ENCODE measurements at places on chromosomes 1 and 21.

GRCh38 chr1:145740269-145740668 is 21.0 kb downstream of the CD160 start:
- DNase-seq: no peak

- no peak for DNase-seq
These were observed 122.2 kb upstream of the KCTD3 start for GRCh38 chr1:215444715-215445414.

GRCh38 chr21:42312626-42313104 is 2.5 kb downstream of the TFF3 start:
- no peak for DNase-seq

- no peak for DNase-seq
These were observed 9.4 kb upstream of the ATP6V1G3 start for GRCh38 chr1:198549866-198550265.

GRCh38 chr21:29145852-29146453 is 15.5 kb downstream of the MAP3K7CL start:
- DNase-seq: no peak

DNA sequence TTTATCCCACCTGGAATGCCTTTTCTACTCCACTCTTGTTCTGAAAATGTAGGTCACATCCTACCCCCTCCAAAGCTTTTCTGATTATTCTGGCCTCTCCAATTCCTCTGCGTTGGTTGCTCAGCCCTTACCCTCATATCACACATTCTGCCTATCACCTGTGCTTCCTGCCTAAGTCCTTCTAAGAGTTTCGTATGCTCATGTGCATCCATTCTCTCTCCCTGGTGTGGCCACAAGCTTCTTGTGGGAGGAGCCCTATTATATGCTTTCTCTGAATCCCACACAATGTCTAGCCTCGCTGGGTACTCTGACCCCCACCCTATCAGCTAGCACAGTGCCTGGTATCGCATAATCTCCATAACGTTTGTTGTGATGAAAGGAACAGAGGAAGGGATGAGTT is 54.2 kb downstream of the CD58 start:
- DNase-seq: no peak

GRCh38 chr1:7962636-7963377 is 1.3 kb downstream of the PARK7 start:
- DNase-seq: no peak

DNA sequence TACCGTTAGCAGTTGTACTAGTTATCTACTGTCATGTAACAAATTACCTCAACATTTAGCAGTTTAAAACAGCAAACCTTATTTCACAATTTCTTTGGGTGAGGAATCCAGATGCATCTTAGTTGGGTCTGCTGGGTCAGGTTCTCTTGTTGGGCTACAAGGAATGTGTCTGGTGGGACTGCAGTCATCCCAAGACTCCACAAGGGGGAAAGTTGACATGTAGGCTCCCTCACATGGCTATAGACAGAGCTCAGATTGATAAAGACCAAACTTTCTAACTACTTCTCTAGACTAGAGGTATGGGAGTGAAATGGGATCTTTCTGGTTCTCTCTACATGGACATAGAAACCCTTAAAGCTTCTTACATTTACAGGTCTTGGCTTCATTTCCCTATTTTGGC is 160.9 kb downstream of the UCK2 start:
- DNase-seq: no peak

GRCh38 chr1:63012339-63012738 is 228.4 kb downstream of the ATG4C start:
- no peak for DNase-seq

DNA sequence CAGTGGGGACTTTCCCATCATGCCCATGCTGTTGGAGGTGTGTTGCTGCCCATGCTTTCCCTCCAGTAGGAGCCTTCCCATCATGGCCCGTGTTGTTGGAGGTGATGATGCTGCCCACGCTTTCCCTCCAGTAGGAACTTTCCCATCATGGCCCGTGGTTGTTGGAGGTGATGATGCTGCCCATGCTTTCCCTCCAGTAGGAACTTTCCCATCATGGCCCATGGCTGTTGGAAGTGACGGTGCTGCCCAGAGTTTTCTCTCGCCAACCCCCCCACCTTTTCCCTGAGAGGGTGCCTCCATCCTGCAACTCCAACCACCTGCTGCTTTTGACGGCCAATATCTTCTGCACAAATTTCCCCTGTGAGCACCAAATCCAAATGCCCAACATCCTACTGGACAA is 205.7 kb downstream of the TOMM20 start:
- no peak for DNase-seq

DNA sequence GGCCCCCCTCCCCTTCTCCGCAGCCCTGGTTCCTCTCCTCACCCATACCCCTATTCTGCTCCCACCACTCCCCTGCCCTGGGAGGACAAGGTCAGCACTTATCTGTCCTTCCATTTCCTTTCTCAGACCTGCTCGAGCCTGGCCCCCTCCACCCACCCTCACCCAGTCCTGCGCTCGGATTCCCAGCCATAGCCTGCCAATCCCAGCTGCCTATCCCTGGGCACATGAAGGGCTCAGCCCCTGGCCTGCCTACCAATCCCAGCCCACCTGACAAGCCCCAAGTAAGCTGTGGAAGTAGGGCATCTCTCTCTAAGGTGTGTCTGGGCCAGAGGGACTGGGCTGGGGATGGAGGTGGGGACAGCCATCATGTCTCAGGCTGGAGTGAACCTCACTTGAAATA is 5.4 kb downstream of the BLACAT1 start:
- no peak for DNase-seq

GRCh38 chr1:56566994-56567393 is 12.4 kb downstream of the PLPP3 start:
- no peak for DNase-seq

GRCh38 chr1:246726881-246727280 is 2.7 kb downstream of the SCCPDH start:
- DNase-seq: no peak

DNA sequence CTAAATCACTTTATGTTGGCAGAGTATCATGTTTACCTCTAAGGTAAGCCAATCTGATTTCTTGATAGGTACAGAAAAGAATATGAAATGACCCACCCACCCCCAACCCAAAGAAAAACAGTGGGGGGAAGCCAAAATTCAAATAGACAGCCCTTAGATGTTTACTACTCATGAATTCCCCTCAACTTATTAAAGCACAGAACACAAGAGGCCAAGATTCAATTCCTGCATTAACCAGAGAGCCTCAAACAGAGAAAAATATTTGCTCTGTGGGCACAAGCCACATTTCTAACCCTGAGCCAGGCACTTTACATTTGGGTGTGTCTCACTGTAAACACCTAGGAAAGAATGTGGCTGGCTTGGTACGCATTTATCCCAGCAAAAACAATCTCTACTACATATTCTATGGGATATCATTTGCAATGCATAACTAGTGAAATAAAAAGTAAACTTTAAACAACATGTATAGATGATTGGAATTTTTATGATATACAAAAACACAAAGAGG is 84.3 kb downstream of the PTPN14 start:
- no peak for DNase-seq

DNA sequence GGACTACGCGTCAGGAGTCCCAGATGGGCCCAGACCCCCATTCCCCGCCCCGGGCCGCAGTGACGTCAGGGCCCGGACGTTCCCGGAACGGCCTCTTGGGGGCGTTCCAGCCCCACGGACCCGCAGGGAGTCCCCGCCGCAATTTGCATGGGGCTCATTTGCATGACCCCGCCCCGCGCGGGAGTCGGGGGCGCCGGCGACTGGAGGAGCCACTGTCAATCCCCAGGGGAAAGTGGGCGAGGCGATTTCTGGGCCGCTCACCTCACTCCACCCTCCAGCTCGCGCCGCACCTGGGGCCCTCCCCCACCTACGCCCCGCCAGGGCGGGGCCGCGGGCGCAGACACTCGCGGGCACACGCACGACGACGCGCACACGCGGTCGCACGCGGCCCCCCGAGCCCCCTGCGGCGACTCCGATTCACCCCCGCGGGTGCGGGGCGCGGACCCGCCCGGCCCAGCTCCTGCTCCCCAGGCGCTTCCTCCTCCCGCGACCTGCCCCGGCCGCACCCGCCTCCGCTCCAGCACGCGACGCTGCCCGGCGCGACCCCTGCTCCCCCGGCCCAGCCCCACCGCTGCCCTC is 13.2 kb downstream of the AGRN start:
- no peak for DNase-seq

- no peak for DNase-seq
These were observed 69.4 kb upstream of the SAMSN1 start for GRCh38 chr21:14615359-14615974.

GRCh38 chr1:166297993-166298392 is 131.2 kb upstream of the FAM78B start:
- DNase-seq: no peak

DNA sequence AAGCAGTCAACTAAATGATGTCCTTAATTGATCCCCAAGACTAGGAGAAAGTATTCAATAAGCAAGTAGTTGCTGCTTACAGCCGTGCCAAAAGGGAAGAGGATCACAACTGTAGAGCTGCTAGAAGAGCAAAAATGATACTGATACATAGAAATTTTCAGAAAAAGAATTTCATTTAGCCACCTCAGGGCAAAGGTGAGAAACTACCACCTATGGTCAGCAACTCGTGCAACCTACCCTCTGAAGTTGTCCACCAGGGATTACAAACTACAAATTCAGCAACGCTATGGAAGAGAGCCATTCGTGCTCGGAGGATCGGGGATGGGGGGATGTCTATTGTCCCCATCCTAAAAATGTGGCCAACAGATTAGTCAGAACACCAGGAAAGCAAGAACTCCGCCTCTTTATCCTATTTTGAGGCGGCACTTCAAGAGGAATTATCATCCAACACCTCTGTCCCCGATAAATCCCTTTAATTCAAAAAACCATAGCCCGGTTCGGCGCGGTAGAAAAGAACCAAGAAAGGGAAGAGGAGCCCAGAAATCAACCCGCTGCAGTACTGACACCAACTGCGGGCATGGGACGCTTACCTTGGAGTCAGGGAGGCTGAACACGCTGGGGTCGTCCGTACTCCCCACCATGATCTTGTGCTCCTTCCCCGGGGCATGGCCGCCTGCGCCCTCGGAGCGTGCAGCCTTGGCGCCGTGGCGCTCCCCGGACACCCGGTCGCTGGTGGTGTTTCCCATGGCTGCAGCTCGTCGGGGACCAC is 687 bp downstream of the PRKAB2 start:
- DNase-seq: no peak

DNA sequence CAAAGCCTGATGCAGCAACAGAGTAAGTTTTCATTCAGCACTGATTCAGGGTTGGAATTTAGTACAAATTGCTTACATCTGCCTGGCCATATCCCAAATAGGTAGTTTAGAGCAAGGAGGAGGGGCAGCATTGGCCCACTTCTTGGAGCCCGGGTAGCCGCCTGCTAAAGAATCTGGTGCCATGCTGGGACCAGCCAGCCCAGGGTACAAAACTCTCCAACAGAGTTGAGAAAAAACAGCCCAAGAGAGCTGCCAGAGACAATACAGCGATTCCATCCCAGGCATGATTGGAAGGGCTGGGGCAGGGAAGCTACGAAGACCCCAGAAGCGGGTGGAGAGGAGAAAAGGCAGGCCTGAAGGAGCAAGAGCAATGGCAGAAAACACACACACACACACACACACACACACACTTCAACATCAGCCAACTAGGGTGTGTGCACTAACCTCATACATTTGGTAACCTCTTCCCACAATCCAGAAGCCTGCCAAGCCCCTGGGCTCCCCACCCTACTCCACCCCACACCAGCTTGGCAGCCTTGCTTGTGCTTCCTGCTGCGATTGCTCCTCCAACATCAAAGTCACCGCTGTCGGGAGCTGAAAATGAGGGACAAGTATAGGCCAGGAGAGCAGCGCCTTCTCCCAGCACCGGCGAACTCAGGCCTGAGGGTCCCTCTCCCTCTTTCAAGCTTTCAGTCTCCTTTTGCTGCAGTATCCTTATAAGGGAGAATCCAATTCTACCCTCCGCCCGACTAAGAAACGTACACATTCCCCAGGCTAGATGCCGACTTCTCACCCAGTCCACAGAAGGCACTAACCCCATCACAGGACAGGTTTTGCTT is 1.2 kb downstream of the PIK3C2B start:
- no peak for DNase-seq

GRCh38 chr1:26745191-26745590 is 42.6 kb upstream of the PIGV start:
- no peak for DNase-seq

DNA sequence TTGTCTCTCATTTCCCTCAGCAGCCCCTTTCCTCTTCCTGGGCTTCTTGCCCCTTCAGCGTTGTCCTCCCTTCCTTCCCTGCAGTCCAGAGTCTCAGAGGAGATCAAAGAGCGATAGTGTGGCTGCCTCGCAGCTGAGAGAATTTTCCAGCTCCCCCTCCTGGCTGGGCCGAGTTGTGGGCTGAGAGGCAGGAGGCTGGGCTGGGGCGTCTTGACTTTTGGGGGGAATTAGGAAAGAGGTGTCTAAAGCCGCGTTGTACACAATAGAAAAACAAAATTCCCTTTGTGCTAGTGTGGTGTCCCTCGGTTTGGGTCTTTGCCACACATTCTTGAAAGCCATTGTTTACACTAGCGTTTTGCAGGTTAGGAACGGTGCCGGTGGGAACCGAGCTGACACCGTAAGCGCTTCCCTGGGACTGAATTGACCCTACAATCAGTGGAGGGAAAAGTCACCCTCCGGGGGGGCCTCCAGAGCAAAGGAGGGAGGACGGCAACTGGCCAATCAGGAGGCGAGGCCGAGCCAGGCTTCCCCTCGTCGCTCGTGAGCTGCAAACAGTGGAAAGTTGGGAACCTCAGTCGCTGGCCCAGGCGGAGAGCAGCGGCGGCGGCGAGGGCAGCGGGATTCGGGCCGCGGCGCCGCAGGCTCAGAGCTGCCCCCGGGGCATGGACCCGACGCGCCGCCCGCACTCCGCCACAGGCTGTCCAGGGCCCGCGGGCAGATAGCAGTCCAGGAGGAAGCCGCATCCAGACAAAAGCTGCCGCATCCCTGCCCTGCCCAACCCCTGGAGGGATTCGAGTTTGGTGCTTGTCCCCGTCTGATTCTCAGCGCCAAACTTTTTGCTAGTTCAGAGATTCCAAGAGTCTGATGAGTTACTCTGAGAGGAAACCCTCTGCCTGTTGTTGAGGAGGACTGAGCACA is at the start of gene HMCN1:
TSS of gene HMCN1 (plus strand) at position 574 of the 918 bp plus-strand sequence. CDS start 389 bp downstream, outside the sequence.
- peak; percentile 41 for DNase-seq

- DNase-seq: no peak
These were observed 92.9 kb upstream of the NEGR1 start for GRCh38 chr1:72375226-72375625.

- DNase-seq: no peak
These were observed 7.3 kb downstream of the KCNH1 start for GRCh38 chr1:211126622-211127021.

DNA sequence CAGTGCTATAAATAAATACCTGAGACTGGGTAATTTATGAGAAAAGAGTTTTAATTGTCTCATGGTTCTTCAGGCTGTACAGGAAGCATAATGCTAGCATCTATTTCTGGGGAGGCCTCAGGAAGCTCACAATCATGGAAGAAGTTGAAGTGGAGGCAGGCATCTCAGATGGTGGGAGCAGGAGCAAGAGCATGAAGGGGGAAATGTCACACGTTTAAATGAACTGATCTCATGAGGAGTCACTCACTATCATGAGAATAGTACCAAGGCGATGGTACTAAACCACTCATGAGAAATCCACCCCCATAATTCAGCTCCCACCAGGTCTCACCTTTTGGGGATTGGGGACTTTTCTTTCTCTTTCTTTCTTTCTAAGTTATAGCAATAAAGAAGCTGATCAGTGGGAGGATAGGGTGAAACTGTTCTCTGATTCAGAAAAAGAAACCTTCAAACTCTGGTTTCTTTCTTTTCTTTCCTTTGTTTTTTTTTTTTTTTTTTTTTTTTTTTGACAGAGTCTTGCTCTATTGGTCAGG is 17.1 kb upstream of the SPAG17 start:
- DNase-seq: no peak

- no peak for DNase-seq
These were observed 23.1 kb upstream of the ADGRB2 start for GRCh38 chr1:31787261-31787660.

Measured in fibroblast of skin of left biceps (primary cell).